ENCODE measurements at places on chromosomes 5 and 9. TPM values are rescaled to one million over a fixed set of nuclear protein-coding genes. Genes with fewer than 3 reads are reported as not detected.

CCDC180 gene
- total RNA-seq: 4.0 TPM

ORM1 gene
- total RNA-seq: 5.2 TPM

CCDC192 gene
- total RNA-seq: not detected

NTNG2 gene
- 7.6 TPM for total RNA-seq

IL13 gene
- not detected for total RNA-seq

GABRA6 gene
- not detected for total RNA-seq

DNA sequence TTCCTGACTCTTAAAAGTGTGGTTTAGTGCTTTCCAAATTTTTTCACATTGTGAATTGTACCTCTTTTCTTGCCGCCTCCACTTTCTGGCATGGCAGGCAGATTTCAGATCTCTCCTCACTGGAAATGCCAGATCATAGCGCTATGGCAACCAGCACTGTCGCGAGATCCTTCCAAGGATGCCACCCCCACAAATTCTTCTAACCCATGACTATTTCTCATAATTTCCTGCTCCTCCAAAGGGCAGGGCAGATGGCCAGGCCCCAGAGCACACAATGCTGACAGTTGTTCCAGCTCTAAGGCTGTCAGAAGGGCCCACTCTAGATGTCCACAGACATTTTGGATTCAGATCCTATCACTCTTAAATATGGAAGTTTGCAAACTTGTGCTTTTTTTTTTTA is 446.2 kb upstream of the RIOK2 start:
- DNase-seq: no peak

DNA sequence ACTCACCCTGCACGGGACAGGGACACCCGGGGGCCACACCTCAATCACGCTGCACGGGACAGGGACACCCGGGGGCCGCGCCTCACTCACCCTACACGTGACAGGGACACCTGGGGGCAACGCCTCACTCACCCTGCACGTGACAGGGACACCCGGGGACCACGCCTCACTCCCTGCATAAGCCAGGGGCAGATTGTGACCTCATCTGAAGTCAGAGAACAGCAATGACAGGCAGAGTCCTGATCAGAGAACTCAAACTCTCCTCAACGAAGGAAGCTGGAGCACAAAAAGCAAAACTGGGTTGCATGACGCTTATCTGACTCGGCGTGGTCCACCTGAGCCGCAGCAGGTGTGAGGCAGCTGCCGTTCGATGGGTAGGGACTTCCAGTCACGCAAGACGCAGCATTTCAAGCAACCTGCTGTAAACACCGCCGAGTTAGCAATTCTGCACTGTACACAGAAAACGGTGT is 3.2 kb downstream of the TERT start:
- peak; percentile 36 for DNase-seq

- no peak for DNase-seq
These were observed 90.8 kb downstream of the HACD4 start for GRCh38 chr9:20940447-20941173.

DNA sequence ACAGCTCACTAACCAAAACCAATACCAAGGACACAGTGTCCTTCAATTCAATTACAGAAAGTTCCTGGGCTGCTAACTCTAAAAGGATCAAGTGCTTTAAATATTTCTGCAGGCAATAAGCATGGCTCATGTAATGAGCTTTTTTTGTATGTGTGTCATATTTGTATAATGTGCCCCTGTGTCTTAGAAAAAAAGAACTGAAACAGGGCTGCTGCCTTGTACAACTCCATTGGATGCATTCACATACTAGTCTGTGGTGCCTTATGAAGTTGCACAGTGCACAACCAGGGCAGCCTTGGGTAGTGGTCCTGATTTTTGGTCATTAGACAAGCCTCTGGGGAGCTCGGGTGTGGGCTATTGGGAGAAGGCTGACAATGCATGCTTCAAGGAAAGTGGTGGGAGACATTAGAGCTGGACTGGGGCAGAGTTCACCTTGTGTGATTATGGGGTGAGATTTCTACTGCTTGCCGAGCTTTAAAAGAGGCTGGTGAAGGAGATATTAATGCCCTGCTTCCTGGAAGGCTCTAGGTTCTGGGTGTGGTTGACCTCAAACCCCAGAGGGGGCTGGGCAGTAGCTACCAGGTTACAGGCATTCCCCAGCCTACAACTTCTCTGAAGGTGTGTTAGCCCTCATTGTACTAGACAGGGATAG is 3.6 kb upstream of the CPEB4 start:
- DNase-seq: no peak

GRCh38 chr5:67377631-67378030 is 181.0 kb upstream of the CD180 start:
- DNase-seq: no peak

DNA sequence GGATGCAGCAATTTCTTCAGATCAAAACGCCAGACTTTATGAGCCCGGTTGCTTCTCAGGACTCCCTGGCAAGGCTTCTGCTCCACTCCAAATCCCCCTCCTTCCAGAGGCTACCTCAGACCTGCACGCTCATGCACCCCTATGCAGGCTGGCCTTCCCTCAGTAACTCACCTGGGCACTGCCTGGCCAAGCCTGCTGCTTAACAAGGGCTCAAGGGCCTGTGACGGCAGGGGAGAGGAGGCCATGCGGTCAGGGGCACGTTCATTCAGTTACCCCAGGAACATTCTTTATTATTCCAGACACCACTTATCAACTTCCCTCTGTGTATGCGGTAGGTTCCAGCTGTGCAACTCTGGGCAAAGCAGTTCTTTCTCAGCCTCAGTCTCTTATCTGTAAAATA is 79.6 kb downstream of the HRH2 start:
- no peak for DNase-seq

DNA sequence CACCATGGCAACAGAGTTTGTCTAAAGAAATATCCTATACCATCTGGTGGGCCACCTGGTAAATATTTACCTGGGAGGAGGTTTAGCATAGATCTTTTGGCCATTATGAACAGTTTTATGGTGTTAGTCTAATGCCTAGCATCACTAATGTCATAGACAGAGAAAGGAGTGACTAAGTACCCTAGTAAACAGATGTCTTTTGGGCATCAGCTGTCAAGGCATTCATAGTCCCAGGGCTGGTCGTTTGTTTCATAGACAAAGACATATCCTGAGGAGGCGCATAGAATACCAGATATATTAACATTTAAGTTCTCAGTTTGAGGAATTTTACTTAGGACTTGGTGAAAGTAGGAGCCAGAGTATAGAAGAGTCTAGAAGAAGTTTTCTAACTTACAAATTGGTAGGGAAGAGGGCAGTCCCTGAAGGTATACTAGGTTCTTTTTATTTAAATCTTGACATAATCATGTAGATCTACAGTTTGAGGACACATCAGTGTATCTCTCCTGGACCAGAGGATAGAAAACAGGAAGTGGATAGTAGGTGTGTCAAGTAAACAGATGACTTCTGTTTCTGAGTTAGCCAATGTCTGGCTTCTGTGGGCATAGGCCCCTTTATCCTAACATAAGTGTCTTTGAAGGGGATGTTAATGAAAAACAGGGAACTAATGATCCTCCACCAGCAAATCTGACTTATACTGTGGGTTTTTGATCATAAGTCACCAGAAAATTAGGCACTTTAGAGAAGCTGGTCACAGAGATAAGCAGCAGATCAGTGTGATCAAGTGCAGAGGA is 105.0 kb upstream of the PRSS3 start:
- no peak for DNase-seq

GRCh38 chr9:6598249-6598725 is 47.2 kb downstream of the GLDC start:
- DNase-seq: no peak

DNA sequence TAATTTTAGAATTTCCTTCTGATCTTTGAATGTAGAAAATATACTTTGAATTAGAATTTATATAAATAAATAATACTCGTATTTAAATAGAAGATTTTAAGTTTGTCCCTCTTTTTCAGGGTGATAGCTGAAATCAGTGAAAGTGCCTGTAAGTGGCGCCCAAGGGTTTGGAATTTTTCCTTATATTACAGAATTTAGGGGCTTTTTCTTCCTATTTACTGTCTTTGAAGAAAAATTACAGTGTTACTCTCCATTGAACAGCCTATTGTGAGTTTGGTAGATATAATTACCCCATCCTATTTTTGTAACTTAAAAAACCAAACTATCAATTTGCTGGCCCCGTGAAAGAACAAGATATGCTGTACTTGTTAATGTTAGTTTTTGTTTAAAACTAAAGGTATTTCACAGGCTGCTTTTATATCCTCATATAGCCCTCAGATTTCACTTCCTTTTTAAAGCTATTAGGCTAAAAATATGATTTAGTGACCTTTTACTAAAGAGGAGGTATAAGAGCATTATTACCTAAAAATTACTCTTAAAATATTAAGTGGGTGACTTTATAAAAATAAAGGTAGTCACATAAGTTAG is 3.2 kb downstream of the MAP3K1 start:
- no peak for DNase-seq

- no peak for DNase-seq
These were observed 146.2 kb upstream of the RASA1 start for GRCh38 chr5:87121304-87122150.

- no peak for DNase-seq
These were observed 18.6 kb downstream of the TNFSF15 start for GRCh38 chr9:114787214-114787613.

GRCh38 chr5:107500840-107501239 is 169.9 kb downstream of the EFNA5 start:
- no peak for DNase-seq

DNA sequence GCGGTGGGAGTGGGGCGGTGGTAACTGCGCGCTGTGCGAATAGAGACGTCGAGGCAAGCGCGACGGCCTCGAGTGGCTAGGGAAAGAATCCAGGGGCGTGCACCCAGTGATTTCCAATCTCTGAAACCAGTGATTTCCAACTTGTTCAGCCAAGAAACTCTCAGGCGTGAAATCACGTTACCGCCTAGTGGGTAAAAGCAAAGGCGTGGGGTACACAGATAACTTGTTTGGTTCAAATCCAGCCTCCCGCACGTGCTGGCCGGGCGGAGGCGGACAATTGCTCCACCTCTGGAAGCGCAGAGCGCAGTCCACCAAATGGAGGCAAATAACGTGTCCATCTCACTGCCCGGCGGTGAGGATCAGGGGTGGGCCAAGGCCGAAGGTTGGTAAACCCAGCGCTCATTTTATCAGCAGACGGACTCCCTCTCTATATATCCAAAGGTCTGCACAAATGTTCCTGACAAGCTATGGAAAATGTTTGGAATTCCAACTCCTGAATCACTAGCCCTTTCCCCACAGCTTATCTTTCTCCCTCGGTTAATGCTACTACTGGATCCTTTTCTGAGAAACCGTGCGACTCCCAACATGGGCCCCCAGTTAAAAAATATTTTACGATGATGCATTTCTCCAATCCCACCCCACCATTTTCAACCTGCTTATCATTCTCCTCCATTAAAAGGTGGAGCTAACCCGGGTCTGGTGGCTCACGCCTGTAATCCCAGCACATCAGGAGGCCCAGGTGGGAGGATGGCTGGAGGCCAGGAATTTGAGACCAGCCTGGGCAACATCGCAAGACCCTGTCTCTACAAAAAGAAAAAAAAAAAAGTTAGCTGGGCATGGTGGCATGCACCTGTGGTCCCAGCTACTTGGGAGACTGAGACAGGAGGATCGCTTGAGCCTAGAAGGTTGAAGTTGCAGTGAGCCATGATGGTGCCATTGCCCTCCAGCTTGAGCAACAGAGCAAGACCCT is 950 bp upstream of the FNBP1 start:
- DNase-seq: no peak

DNA sequence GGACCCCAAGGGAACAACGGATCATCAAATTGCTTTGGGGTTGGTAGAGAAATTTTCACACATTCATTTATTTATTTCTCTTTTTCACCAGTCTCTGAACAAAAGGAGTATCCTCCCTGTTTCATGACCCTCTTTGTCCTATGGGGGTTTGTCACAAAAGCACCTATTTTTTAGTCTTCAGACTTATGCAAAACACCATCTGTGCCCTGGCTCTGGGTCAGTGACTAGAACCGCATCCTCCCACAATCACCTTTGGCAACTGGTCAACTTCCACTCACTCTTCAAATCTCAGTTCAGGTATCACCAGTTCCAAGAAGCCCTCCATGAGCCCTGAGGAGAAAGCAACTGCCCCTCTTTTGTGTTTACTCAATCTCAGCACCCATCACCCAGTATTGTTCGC is 395.7 kb downstream of the CDK5RAP2 start:
- no peak for DNase-seq

DNA sequence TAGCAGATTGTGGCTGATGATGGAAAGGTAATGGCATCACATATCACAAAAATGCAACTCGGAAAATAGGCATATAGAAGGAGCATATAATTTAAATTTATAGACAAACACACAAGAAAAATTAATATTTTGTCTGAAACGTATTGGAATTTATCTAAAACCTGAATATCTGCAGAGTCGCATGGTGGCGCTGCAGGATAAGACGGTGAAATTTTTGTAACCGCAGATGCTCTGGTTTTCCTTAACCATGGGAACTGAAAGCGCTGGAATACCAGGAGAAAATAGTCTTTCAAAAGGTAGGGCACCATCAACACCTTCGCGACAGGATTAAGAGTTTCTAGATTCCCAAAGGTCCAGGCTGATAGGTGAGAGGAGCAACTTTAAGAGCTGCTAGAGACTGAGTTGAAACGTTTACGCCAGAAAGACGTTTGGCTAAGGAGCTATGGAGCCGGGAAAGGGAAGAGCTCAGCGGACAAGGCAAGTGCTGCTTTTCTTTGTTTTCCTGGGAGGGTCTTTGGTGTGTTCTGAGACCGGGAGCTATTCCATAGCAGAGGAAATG is 11.0 kb upstream of the PCDHB15 start:
- no peak for DNase-seq

GRCh38 chr5:92106808-92107207 is 723.7 kb upstream of the ARRDC3 start:
- no peak for DNase-seq

DNA sequence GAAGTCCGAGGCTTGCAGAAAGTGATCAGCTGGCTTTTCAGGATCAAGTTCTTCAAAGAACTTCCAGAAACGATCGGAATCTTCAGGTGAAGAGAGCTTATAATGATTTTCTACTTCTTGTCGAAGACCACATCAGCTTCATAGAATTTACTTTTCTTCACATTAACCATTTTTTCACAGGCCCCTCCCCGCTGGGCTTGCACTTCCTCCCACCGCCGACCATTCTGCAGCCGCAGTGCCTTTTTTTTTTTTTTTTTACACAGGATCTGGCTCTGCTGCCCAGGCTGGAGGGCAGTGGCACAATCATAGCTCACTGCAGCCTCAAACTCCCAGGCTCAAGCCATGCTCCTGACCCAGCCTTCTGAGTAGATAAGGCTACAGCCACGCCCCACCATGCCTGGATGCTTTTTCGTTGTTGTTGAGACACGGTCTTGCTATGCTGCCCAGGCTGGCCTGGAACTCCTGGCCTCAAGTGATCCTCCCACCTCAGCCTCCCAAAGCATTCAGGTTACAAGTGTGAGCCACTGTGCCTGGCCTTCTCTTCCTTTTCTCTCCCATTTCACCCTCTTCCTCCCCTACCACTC is 15.3 kb upstream of the RNF130 start:
- DNase-seq: no peak

DNA sequence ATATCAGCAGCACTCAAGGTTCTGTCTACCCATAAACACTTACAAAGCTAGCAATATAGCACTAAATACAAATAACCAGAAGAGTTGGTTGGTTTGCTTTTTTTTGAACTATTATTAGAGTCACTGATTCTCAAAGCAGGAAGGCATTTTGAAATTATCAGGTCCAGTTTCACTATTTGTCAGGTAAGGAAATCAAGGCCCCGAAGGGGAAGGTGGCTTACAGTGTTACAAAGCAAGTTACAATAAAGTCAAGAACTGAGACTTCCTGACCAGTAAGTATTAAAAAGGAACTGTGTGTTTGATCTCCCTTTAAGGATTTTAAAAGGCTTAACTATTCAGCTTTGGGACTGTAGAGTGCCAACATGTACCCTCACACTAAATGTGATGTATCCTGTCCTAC is 10.8 kb downstream of the C5orf15 start:
- DNase-seq: no peak

GRCh38 chr9:6552498-6553121 is 92.9 kb downstream of the GLDC start:
- DNase-seq: no peak

Measured in upper lobe of right lung (tissue), 1 donor.